H9 (cell line): ENCODE measurements at places on chromosomes 5 and 9.

- no peak for DNase-seq
These were observed 128.0 kb downstream of the MPDZ start for GRCh38 chr9:13151489-13151888.

- DNase-seq: peak; percentile 71
These were observed 266.4 kb upstream of the IRX4 start for GRCh38 chr5:2149195-2149539.

DNA sequence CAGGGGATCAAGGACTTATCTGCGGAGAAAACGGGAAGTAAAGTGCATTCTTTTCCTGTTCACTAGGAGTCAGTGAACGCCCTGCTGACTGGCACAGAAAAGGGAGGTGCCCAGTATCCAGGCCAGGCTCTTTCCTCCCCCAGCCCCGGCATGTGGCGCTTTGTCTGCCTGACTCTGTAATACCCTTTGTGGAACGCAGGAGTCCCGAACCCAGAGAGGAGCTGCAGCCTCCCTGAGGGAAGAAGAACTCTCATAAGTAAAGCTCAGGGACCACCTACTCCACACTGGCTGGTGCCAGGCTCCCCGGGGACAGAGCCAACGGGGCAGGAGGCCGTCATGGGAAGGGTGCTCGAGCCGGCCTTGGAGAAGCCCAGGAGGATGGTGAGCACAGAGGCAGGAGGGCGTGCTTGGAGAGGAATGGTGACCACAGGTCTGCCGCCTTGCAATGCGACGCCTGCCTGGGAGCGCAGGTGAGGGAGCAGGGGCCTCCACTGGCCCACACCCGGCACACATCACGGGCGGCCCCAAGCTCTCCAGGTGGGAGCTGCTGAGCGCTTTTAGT lies 31.5 kb downstream of the VAV2 start:
- DNase-seq: no peak

DNA sequence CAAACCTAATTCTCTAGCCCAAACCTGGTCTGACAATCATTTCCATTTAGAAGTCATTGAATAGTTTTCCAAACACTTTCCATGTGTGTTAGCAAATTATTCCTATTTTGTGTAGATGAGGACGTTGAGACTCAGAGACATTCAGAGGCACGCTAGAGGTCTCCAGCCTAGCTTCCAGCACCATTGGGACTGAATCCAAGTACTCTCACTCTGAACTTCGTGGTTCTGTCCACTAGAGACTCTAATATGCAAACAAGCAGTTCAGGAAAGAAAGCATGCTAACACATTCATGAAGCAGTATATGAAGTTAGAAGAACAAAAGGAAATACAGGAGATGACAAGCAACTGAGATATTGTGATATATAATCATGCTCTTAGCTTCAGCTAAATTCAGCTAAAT lies 354.8 kb downstream of the NTRK2 start:
- DNase-seq: no peak

- DNase-seq: no peak
These were observed 3.1 kb upstream of the DIRAS2 start for GRCh38 chr9:90645721-90646120.

DNA sequence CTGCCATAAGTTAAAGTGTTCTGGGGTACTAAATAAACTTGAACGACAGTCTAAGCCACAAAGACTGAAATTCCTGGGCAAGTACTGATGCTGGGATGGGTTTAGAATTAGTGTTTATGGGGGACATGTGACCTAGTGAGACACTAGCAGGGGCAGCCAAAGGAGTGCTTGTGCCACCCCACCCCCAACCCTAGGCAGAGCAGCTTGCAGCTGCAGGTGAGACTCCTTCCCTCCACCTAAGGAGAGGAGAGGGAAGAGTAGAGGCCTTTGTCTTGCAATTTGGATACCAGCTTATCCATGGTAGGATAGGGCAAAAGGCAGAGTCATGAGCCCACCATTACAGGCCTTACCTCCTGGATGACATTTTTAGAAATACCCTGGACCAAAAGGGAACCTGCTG lies 28.7 kb upstream of the PDE4D start:
- peak; percentile 37 for DNase-seq

- DNase-seq: no peak
These were observed 411.1 kb downstream of the ACTL7B start for GRCh38 chr9:108444400-108445358.

GRCh38 chr9:34010979-34011378 lies 37.7 kb downstream of the UBAP2 start:
- DNase-seq: no peak

- DNase-seq: no peak
These were observed 194.7 kb downstream of the MED10 start for GRCh38 chr5:6183391-6184390.

- no peak for DNase-seq
These were observed 29.9 kb upstream of the FSTL4 start for GRCh38 chr5:133642153-133642722.

GRCh38 chr5:39049315-39049714 lies 24.9 kb downstream of the RICTOR start:
- DNase-seq: no peak

GRCh38 chr5:56761151-56761885 lies 54.0 kb upstream of the MAP3K1 start:
- DNase-seq: no peak

- DNase-seq: peak; percentile 89
These were observed 38.0 kb downstream of the PAX5 start for GRCh38 chr9:36995927-36996705.

GRCh38 chr9:71249729-71250317 lies 128.4 kb upstream of the TRPM3 start:
- no peak for DNase-seq

DNA sequence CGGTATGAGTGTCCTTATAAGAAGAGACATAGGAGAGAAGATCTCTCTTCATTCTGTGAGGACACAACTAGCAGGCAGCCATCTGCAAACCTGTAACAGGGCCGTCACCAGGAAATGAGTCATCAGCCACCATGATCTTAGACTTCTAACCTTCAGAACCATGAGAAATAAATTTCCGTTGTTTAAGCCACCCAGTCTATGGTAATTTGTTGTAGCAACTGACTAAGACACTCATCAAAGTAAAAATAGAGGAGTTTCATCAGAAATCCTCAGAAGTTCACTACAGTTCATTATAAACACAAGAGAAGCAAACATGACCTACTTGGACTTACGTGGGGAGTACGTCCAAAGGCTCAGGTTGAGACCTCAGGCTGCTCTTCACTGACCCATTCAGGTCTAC lies 357.7 kb downstream of the SEMA5A start:
- no peak for DNase-seq

DNA sequence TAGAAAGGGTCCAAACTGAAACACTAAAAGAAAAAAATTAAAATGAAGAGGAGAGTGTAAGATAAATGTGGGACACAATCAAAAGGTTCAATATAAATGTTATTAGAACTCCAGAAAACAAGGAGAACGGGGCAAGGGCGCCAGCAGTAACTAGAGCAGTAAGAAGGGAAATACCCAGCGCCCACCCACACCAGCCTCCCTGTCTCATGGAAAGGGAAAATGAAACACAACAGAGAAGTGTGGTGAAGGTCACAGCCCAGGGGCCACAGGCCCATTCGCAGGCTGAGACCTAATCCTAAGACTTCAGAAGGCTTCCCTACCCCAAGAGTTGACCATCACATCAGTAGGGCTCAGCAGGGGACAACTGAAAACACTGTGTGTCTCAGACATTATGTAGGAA lies 45.8 kb upstream of the CLK4 start:
- no peak for DNase-seq
